ENCODE measurements at places on chromosomes 1 and 21.

GRCh38 chr1:218273762-218274479, 11.2 kb upstream of the RRP15 start:
- DNase-seq = no peak

DNA sequence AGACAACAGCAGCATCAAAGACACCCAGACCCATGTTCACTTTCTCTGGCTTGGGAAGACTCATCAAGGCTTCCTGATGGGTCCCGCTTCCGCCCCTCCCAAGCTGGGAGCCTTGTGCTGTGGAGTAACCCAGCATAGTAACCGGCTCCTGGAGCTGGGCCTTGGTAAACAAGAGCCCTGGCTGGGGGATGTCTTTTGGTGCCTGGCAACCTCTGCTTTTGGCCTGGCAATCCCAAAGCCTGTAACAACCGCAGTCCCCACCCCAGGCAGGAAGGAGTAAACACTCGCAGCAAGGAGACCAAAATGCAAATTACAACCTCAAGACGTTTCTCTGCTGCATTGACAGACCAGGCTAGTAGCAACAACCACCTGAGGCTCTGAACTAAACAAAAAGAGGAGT, 16.9 kb upstream of the THRAP3 start:
- no peak for DNase-seq

DNA sequence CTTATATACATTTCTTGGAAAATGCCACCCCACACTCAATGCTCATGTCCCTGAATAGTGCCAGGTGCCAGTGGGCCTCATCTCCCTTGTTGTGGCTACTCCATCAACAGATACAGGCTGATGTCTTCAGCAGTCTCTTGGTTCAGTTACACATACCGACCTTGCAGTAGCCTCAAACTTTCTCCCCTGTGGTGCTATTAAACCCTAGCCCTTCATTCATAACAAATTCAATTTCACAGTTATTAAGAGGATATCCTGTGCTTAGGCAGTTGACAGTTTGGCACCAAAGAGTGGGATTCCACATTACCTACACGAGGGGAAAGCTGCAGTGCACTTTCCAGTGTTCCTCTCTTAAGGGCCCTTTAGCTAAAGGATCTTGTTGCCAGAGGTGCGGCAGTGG, 35.9 kb upstream of the CAMK1G start:
- DNase-seq = no peak

DNA sequence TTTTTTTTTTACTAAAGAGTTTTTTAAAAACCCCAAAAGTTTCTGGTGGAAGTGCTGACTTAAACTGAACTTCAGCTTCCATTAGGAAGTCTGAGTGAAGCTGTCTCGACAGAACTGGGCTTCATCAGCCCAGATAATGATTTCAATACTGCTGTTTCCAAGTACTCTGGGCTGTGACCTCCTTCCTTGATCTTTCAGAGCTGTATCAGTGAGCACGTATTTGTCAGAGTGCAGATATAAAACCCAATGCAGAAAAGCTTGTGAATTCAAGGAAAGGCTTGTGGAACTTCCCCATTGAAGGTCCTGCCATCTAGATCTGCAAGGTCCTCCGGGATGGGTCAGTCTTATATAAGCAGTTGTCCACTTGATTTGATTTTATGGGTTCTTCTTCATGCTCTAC, 50.1 kb upstream of the RGS21 start:
- no peak for DNase-seq

DNA sequence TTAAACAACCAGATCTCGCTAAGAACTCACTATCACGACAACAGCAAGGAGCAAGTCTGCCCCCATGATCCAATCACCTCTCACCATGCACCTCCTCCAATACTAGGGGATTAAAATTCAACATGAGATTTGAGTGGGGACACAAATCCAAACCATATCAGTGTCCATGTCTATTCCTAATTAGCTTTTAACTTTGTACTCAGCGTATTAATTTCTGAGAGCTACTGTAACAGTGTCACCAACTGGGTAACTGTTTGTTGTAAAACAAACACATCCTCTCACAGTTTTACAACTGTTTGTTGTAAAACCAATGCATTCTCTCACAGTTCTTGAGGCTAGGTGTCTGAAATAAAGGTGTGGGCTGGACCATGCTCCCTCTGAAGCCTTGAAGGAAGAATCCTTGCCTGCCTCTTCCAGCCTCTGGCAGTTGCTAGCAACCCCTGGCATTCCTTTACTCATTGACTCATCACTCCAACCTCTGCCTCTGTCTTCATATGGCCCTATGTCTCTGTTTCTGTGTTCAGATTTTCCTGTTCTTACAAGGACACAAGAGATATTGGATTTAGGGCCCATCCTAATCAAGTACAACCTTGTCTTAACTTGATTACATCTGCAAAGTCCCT, 121.2 kb downstream of the LTN1 start:
- DNase-seq = no peak

DNA sequence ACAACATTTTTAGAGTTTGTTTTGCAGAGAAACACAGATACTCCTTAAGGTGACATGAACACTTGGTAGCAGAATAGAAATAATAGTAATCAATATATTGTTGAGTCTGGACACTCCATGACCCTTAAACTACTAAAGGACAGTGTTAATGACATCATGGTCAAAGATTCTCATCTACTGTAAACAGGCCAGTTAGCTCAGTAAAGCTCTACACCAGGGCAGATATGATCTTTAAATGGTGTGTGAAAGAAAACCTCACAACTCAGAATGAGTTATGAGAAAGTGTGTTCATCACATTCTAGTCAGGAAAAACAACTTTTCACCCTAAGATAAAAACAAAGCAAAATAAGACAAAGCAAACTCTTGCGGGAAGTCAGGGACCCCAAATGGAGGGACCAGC, 58.1 kb upstream of the ADAMTS5 start:
- DNase-seq = no peak

GRCh38 chr1:34115233-34115632, 49.8 kb downstream of the CSMD2 start:
- no peak for DNase-seq

DNA sequence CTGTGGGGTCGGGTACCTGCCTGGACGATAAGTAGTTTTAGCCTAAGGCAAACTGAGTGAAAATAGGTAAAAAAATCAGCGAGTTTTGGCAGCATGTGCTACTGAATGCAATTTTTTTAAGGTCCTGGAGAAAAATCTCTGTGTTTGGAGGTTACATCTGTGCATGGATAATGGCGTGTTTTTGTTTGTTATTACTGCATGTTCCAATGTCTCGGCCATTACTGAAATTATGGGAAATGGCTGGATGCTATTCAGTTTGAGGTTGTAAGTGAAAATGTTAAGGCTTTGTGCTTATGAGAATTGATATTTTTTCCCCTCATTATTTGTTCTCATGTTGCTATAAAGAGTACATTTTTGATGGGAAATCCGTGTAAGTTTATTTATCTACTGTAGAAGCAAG, 441.7 kb downstream of the PRDM2 start:
- no peak for DNase-seq

DNA sequence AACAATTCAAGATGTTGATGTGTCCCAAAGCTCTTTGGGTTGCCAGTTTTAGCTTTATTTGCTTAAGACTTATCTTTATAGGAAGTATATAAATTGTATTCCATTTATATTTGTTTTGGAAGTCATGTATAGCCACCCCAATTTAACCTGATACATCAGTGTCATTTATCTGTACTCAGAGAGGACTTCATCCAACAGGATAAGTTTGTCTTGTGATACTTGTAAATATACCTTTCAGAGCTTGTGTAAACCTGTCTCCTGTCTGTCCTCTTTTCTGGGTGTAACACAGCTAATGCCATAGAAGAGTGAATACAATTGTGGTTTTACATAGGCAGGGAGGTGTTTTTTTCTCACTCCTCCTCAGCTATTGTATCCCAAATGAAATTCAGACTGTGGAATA, 10.4 kb downstream of the PTGFR start:
- no peak for DNase-seq

DNA sequence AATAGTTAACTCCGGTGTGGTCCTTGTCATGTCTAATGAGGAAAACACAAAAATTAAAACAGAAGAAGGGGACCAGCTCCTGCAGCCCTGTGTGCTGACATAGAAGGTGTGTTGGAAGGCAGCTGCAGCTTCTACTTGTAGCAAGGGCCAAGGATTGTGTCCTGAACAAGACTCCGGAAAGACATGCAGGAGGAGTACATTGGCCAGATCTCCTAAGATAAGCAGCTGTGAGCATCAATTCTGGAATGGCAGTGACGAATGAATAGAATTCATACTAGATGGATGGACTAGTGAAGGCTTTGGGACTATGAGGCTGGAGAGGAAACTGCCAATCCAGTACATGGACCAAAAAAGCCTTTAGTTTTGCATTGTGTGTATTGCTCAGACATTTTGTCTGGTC, 19.3 kb downstream of the RPS6KA1 start:
- DNase-seq = no peak

GRCh38 chr1:52204696-52205095, 62.8 kb downstream of the ZFYVE9 start:
- DNase-seq = no peak

DNA sequence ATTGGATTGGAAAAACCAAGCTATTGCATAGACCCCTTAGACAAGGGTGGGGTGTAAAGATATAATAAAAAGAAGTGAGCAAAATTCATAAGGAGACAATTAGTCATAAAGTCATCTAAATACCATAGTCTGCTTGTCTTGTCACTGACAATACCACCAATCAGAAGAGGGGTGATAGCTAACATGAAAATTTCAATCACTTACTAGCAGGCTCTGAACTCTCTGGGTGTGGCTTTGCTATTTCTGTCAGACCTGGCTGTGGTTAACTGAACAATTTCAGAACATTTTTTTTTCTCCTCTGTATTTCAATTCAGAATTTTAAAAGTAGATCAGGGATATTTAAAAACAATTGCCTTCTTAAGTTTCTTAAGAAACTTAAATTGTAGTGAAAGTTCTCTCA, 158.5 kb upstream of the PRMT6 start:
- no peak for DNase-seq

DNA sequence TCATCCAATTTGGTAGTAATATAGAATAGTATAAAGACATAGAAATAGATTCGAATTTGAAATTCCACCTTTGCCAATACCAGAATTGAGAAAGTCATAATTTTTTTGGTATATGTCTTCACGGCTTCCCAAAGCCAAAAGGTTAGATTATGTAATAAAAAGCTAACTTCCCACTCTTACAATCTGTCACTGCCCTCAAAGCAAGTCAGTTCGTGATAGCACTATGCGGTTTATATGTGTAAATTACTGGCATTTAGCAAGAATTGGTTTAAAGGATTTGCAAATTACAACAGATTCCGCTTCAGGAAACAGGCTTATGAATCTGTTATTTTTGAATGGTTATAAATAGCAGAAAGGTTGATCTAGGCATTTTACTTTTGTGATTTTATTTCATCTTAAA, 679.4 kb upstream of the ADGRL2 start:
- no peak for DNase-seq

DNA sequence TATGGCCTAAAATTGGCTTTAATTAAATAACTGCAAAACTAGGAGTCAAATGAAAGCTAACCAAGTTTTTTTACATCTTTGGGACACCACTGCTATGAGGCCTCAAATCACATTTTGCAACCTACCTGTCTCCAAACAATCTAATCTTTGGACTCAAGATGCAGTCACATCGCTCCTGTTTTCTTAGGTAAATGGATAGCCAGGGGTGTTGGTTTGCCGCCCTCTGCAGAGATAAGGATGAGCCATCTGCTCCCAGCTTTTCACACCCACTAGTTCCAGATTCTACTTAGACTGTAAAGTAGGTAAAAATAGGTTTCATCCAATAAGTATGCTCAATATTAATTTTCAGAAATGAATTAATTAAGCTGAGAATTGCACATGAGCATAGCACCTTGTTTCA, 456.5 kb downstream of the KIF26B start:
- DNase-seq = no peak

DNA sequence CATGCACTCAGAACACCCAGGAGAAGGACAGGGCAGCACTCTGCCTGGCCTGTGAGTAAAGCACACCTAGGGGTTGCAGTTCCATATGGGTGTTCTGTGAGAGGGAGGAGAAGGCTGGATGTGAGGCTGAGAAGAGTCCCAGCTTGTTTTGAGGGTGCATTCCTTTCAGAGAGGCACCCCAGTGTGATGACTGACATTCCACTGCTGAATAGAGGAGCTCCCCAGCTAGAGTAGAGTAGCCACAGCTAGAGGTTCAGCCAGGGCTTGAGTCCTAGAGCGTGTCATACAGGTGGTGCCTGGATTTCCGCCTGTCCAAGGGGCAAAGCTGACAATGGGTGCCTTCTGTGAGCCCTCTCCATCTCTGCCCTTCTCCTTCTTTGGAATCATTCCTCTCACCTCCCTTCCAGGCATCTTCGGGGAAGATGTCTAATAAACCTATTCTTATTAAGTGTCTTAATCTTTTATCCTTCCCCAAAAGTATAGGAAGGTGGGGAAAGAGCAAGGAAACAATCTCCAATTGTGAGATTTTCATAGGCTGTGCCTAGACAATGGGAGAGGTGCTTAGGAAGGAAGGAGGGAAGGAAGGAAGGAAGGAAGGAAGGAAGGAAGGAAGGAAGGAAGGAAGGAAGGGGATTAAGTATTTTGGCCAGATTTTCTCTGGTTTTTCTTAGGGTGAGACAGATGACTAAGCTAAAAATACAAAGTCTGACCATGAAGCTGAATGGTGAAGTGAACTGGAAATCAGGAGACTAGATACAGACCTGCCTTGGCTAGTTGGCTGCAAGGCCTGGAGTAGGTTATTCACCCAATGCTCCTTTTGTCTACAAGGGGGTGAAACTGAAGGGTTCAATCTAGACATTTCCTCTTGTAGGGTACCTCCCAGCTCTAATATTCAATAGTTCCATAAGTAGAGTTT, 43.6 kb upstream of the SYT6 start:
- DNase-seq = no peak

GRCh38 chr1:173870252-173871075, 2.3 kb downstream of the ZBTB37 start:
- no peak for DNase-seq

DNA sequence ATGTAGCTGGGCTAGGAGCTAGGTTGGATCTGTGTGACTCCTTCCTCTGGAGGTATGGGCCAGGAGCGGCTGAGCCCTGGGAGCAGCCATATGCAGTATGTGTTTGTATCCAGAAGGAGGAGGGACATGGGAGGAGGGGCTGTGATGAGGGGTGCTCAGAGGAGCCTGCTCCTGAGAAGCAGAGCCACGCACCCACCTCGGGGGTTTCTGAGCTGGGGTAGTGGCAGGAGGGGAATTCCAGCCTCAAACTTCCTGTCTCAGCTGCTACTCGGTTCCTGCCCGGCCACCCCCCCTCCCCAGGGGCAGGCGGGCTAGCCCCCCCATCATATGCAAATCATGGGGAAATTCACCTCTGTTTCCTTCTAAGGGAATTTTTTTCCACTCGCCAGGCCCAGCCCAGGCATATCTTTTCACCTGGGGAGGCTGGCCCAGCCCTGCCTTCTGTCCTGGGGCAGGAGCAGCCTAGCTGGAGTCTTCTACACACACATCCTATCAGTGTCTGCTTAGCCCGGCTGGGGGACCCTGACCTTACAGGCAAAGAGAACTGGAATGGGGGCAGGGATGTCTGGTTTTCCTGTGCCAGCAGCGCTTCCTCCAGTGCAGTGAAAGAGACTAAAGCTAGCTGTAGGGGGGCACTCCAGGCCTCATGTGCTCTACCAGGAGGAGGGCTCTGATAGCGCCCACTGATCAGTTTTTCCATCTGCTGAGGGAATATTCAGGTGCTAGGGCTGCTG, 3.0 kb downstream of the ZC3H12A start:
- no peak for DNase-seq

- DNase-seq = no peak
Measured at GRCh38 chr1:230308039-230308438, 118.1 kb downstream of the PGBD5 start.

GRCh38 chr1:168742386-168742785, 13.4 kb upstream of the DPT start:
- no peak for DNase-seq
